ENCODE measurements at places on chromosomes 12 and 14. TPM values are rescaled to one million over a fixed set of nuclear protein-coding genes. Genes with fewer than 3 reads are reported as not detected.

DNA sequence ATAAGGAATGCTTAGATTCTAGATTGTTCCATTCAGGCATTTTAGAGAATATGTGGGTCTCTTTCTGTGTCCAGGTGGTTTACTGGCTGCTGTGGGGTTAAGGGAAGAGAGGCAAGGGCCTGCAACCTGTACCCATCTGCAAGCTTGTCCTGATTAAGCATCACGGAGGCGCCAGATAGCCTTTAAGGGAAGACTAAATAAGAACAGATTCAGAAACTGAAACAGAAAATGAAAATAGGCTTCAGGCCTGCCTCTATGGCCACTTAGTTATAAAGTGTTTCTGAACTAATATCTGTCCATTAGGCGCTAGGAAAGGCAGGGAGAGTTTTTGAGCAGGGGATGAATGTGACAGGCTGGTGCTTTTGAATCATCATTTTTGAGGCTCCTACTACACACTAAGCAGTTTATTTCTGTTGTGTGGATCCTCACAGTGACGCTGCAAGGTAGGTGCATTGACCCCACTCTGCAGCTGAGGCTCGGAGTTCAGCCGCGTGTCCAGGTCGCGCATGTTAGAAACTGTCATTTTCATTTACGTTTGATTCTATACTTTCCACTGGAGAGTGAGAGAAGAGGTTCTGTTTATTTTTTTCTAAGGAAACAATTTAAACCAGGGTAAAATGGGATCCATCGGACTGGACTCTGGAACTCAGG, 47.4 kb downstream of the SLC6A12 start:
- no peak for DNase-seq

Gene PLCZ1
- polyA plus RNA-seq = 0.15 TPM

DNA sequence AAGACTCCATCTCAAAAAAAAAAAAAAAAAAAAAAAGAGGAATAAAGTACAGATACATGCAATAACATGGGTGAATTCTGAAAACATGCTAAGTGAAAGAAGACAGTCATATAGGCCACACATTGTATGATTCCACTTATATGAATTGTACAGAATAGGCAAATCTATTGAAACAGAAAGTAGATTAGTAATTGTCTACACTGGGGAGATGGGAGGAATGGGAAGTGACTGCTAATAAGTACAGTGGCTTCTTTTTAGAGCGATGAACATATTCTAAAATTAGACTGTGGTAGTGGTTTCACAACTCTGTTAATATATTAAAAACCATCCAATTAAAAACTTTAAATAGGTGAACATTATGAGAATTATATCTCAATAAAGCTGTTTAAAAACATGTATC, 74.4 kb downstream of the ANKS1B start:
- DNase-seq = no peak

DNA sequence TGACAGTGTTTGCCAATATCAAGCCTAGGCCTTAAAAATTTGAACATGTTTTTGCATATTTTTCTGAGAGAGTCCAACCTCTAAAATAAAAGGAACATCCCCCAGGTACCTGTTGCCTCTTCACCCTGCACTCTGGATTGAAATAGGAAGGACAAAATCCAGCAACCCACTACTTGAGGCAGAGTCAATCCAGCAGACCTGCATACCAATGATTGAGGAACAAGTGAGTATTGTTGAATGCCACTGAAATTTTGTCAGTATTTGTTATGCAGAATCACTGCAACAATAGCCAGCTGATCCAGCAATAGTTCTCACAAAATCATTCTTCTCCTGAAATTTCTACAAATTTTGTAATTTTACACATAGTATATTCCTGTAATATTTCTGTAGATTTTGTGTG, 460.6 kb upstream of the FOXG1 start:
- no peak for DNase-seq

Gene CLEC14A
- polyA plus RNA-seq = not detected

DNA sequence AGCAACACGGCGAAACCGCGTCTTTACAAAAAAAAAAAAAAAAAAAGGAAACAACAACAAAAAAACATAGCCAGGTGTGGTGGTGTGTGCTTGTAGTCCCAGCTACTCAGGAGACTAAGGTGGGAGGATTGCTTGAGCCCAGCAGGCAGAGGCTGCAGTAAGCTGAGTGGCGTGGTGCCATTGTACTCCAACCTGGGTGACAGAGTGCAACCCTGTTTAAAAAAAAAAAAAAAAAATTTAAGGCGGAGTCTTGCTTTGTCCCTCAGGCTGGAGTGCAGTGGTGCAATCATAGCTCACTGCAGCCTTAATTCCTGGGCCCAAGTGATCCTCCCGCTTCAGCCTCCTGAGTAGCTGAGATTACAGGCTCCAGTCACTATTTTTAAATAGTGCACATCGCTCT, 18.2 kb upstream of the FIGNL2 start:
- DNase-seq = no peak

DNA sequence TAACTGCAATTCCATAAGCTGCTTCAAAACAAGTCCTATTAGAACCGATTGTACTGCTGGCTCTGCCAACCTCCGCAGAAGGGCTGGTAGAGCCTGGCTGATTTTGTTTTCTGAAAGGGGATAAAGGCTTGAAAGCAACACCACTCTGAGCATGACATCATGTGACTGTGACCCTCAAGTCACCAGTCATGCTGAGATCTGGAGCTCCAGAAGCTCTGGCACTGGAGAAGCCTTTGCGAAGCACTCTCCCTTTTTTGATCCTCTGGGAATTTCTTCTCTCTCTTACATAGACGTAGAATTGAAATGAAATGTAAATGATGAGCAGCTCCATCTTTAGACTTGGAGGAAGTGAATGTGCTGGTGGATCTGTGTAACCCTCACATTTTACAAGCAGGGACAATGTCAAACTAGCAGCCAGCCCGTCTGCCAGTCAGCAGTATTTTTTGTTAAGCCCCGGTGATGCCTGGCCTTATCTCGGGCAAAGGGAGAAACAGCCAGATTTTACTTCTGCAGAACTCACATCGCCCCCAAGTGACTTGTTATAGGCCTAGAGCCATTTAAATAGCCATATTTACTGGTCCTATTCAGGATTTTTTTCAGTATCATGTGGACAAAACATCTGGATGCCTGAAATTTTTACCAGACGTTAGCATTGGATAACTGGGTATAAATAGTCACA, 112.1 kb upstream of the NPAS3 start:
- DNase-seq = no peak

DNA sequence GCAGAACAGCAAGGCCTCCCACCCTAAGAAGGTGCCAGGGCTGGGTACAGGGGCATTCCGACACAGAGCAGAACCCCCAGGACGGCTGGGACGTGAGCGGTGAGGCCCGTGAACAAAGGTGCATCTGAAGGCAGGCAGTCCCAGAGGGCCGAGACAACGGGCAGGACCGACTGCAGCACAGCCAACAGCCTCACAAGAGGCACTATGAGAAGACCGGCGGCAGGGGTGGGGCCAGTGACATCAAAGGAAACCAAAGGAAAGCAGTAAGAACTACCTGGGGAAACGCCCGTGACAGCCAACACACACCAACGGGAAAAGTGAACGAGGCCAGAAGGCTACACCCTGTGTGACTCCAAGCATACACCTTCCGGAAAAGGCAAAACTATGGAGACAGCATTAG, 9.1 kb downstream of the BTBD6 start:
- no peak for DNase-seq

Gene OR9K2
- polyA plus RNA-seq = not detected

- DNase-seq = no peak
These were observed 27.6 kb downstream of the CACNA2D4 start for GRCh38 chr12:1890810-1891209.

DNA sequence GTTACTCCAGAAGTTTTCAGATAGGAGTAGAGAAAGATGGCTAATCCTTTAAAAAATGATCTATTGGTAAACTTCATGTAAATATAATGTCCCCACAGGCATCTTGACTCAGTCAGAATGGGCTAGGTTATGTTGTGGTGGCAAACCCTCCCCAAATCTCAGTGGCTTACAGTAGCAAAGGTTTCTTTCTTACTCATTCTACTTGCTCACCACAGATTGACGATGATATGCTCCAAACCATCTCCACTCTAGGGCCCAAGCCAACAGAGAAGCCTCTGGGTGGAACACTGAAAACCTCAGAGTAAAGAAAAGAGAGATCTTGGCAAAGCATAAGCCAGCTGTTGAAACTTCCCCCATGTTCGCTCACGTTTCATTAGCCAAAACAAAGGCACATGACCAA, 146.4 kb downstream of the EMP1 start:
- no peak for DNase-seq

GRCh38 chr12:3379079-3379478, 111.9 kb upstream of the PRMT8 start:
- no peak for DNase-seq

Gene EML1
- 0.84 TPM for polyA plus RNA-seq
